Ascending aorta (tissue), 2 donors: ENCODE measurements at places on chromosomes 7 and 10.

- DNase-seq, result no peak
Measured at GRCh38 chr10:97736403-97736901, 476 bp upstream of the ZFYVE27 start.

DNA sequence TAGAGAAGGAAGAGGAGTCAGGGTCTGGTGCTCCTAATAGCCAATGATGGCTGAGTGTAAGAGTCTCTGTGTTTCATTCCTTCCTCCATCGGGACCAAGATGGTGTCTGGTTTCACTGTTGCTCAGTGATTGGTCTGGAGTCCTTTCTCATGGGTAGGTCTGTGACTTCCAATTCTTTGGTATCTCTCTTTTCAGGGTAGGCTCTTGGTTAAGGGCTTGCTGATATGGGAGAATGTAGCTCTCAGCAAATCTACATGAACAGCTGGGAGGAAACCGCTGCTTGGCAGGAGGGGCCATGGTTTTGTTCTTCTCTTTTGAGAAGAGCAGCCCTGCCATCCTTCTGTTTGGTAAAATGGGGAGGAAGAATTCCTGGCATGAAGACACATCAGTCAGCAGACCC, 209.1 kb upstream of the PODXL start:
- DNase-seq, result no peak

DNA sequence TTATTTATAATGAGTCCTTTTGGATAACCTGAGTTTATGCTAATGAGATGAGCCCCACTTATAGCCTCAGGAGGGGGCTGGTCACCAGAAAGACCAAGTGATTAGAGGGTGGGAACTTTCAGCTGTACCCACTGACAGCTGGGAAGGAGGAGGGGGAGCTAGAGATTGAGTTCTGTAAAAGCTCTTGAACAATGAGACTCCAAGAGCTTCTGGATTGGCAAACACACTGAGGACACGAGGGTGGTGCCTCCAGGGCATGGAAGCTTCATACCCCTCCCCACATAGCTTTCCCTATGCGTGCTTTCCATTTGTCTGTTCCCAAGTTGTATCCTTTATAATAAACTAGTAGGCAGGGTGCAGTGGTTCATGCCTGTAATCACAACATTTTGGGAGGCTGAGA, 20.3 kb downstream of the MRPS24 start:
- DNase-seq, result no peak

GRCh38 chr10:48690791-48691660, 6.4 kb downstream of the WDFY4 start:
- no peak for DNase-seq

GRCh38 chr10:93160829-93161228, 87.1 kb downstream of the CYP26A1 start:
- peak; percentile 26 for DNase-seq

GRCh38 chr7:2199528-2199927, 33.2 kb downstream of the MAD1L1 start:
- DNase-seq, result no peak
